ENCODE measurements at places on chromosomes 7 and 10. TPM values are rescaled to one million over a fixed set of nuclear protein-coding genes. Genes with fewer than 3 reads are reported as not detected.
A peak's percentile ranks its signal among the peaks of the same experiment; 100 is the strongest.

DNA sequence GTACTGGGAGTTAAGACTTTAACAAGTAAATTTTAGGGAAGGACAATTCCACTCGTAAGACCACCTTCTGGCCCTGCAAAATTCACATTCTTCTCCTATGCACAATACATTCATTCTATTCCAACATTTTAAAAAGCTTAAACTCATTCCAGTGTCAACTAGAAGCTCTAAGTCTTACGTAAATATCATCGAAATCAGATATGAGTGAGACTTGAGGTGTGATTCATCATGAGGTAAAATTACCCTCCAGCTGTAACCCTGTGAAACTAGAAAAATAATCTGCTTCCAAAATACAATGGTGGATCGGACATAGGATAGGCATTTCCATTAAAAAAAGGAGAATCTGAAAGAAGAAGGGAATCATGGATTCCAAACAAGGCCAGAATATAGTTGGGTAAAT is 370.3 kb downstream of the CDC14C start:
- H3K27ac ChIP-seq, result no peak overlapping the region
- H3K27me3 ChIP-seq, result no peaks in the 10 kb centered on the region
- no peaks in the 10 kb centered on the region for H3K36me3 ChIP-seq
- H3K4me1 ChIP-seq, result no peaks in the 10 kb centered on the region
- H3K4me3 ChIP-seq, result no peak overlapping the region

- no peaks in the 10 kb centered on the region for H3K4me1 ChIP-seq
- no peak for DNase-seq
- H3K36me3 ChIP-seq, result peaks cover 3% of the 10 kb centered on the region
- H3K4me3 ChIP-seq, result no peak overlapping the region
- H3K27ac ChIP-seq, result no peak overlapping the region
- H3K27me3 ChIP-seq, result no peaks in the 10 kb centered on the region
These were observed 240.7 kb downstream of the ZMYND11 start for GRCh38 chr10:375815-376505.

DNA sequence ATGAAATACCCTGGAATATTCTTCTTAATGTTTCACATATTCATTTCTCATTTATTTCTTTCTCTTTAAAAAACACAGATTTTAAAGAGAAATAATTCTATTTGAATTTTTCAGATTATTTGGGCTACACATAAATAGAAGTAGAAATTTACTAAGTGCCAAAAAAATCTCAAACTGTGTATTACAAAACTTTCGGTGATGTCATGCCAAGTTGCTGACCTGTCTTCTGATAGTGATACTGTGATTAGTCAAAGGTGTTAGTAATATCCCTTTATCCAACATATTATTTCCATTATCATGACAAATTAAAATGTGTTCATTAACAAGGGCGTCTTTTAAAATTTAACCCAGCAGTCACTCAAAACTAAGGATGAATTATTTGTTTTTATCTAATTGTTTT is 60.1 kb downstream of the COL28A1 start:
- H3K4me3 ChIP-seq, result no peak overlapping the region
- H3K27me3 ChIP-seq, result no peaks in the 10 kb centered on the region
- no peaks in the 10 kb centered on the region for H3K36me3 ChIP-seq
- no peak for DNase-seq
- no peak overlapping the region for H3K27ac ChIP-seq
- no peaks in the 10 kb centered on the region for H3K4me1 ChIP-seq

DNA sequence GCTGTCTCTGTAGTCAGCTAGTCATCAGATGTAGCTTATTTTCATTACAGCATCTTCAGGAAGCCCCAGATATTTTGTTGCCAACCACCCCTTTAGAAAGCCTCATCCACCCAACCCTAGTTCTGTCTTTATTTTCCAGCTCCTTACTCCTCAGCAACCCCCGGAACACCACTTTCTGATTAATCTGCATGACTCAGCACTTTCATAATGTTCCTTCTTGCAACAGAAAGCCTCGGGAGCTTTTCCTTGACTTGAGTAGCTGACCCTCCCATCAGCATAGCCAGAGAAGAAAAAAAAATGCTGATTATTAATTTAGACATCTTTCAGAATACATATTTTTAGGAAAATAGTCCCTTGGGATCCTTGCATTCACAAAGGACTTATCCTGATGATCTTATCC is 244.0 kb upstream of the CXCL12 start:
- H3K4me3 ChIP-seq, result no peak overlapping the region
- H3K27me3 ChIP-seq, result no peaks in the 10 kb centered on the region
- DNase-seq, result no peak
- no peak overlapping the region for H3K27ac ChIP-seq
- H3K36me3 ChIP-seq, result no peaks in the 10 kb centered on the region

DNA sequence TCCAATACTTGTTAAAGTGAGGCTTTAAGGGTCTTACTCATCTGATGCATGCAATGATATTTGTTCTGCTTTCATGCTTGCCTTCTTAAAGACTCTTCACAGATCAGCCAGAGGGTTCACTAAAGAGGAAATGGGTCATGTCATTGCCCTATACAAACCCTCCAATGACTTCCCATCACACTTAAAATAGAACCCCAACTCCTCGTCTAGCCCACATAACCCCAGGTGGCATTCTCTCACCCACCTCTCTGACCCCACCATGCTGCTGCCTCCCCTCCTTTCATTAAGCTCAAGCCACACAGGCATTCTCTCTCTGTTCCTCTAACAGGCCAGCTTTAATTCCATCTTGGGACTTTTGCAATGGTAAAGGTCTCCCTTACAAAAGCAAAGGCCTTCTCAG is 253.6 kb downstream of the GRID1 start:
- no peak overlapping the region for H3K27ac ChIP-seq
- no peak for DNase-seq
- no peaks in the 10 kb centered on the region for H3K27me3 ChIP-seq
- no peaks in the 10 kb centered on the region for H3K4me1 ChIP-seq
- no peaks in the 10 kb centered on the region for H3K36me3 ChIP-seq

DNA sequence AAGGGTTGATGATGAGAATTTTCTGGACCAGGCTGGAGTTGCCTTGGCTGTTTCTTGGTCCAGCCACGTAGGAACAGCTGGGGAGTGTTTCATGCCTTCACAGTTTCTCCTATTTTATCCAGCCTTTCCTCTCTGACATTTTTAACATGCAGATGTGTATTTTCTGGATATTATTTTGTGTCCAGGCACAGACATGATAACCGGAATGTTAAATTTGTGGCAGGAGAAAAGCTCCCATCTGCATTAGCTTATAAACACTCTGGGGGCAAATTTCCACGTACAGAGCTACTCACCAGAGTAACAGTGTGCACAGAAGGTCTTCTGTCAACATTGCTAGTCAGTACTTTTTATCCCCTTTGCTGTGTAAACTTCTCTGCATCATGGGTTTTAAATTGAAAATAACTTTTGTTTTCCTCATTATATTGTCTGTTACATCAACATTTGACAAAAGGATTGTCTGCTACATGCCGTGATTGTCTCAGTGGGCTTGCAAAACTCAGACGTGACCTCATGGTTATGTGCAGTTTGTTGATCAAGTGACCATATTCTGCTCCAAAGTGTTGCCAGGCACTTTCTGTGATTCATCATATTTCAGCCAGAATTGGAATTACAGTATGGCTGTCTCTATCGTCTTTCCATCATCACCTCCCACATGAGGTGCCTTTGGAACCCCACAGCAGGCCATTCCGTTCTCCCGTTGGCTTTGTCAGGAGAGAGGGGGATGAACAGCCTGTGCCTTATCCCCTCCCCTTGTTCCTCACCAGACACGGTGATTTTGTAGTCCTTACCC is 41.4 kb downstream of the INSYN2A start:
- H3K27me3 ChIP-seq, result no peaks in the 10 kb centered on the region
- H3K27ac ChIP-seq, result no peak overlapping the region
- H3K4me1 ChIP-seq, result no peaks in the 10 kb centered on the region
- H3K36me3 ChIP-seq, result no peaks in the 10 kb centered on the region
- no peak for DNase-seq

DNA sequence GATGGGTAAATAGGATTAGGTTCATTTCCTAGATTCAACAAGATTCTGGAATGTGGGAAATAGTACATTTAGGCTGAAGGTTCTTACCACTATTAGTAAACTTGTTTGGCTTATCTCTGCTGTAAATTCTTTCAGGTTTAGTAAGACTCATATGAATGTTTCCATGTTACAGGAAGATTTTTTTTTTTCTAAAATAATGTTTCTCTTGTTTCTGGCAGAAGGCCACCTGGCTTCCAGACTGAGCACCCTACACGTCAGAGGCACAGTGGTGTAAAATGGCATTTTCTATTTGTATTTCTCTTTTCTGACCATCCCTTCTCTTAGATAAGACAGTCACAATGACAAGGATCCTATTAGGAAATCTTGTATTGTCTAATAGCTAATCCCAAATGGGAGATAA is 22.7 kb upstream of the AASS start:
- H3K27ac ChIP-seq, result no peak overlapping the region
- H3K27me3 ChIP-seq, result no peaks in the 10 kb centered on the region
- peak; percentile 17 for DNase-seq
- H3K4me3 ChIP-seq, result no peak overlapping the region
- no peaks in the 10 kb centered on the region for H3K36me3 ChIP-seq

DNA sequence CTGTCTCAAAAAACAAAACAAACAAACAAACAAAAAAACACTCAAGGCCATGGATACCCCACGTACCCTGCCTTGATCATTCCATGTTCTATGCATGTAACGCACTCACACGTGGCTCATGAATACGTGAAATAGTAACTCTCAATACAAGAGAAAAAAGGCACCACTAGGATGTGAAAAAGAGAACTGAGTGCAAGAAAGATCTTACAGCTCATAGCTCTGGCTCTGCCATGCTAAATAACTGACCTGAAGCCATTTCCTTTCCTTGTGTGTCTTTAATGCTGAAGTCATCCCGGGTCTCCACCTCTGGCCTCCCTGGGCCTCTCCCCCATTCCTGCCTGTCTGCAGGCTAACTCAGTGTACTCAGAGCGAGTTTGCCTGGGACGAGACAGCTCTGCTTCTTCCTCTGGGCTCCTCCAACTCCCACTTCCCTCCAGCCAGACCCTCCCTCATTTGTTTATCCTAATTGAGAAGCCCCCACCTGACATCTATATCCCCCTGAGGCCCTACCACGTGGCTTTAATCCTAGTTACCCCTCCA is 117.3 kb downstream of the PRPF18 start:
- no peaks in the 10 kb centered on the region for H3K27me3 ChIP-seq
- no peak for DNase-seq
- H3K27ac ChIP-seq, result peak overlapping the region; percentile 38
- H3K4me3 ChIP-seq, result no peak overlapping the region

- no peaks in the 10 kb centered on the region for H3K36me3 ChIP-seq
- H3K4me1 ChIP-seq, result peaks cover 23% of the 10 kb centered on the region
- peak overlapping the region; percentile 9 for H3K4me3 ChIP-seq
- H3K27me3 ChIP-seq, result no peaks in the 10 kb centered on the region
- peak; percentile 84 for DNase-seq
These were observed 73.9 kb upstream of the LEP start for GRCh38 chr7:128167042-128167701.

DNA sequence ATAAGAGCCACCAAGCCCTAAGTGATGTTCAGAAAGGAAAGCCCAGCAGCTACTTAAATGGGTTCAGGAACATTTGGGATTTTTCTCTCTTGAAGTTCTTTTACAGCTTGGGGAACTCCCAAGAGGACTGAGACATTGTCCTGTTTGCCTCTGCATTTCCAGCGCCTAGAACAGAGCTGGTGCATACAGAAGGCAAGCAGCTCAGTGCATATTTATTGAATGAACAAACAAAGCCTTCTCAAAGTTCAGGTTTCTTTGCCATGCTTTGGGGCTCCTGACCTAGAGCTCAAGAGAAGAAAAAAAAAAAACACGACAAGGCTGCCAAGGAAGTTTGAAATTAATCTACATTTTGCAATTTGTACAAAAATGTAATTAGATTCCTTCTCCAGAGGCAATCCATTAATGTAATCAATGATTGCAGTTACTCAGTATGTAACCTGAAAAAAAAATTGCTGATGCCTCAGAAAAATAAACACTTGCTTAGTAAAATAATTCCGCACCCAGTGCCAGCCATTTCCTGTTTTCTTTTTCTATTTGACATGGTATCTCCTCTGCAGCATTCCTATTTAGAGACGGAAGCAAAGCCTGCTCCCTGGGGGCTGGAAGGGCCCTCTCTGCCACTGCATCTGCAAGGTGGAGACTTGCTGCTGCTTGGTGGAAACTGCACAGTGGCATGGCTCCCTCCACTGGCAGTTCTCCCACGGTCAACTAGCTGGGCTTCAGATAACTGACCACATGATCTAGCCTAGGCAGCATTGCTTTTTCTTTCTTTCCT is 157.3 kb downstream of the TMEM178B start:
- H3K27ac ChIP-seq, result no peak overlapping the region
- H3K36me3 ChIP-seq, result no peaks in the 10 kb centered on the region
- H3K4me1 ChIP-seq, result no peaks in the 10 kb centered on the region
- no peak for DNase-seq
- H3K27me3 ChIP-seq, result no peaks in the 10 kb centered on the region

- peaks cover 67% of the 10 kb centered on the region for H3K4me1 ChIP-seq
- no peaks in the 10 kb centered on the region for H3K27me3 ChIP-seq
- H3K4me3 ChIP-seq, result no peak overlapping the region
- H3K36me3 ChIP-seq, result no peaks in the 10 kb centered on the region
These were observed 101.1 kb upstream of the PPIF start for GRCh38 chr10:79246209-79246581.

DNA sequence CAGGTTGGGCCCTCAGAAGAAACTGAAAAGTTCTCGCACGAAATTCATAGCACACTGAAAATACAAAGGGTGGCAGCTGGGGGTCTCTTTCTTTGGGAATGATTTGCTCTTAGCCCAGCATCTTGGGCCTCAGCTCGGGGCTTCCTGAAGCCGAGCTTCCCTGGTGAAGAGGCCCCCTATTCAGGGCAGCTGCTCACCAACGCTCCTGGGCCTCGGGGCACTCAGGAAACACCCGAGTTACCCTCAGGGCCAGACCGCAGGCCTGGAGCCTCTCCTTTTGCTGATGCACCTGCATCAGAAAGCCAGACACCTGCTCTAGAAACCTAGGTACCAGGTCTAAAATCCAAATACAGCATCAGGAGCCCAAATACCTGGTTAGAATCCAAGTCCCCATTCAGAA is 85.5 kb downstream of the PTPRE start:
- H3K4me3 ChIP-seq, result no peak overlapping the region
- no peaks in the 10 kb centered on the region for H3K36me3 ChIP-seq
- peaks cover 18% of the 10 kb centered on the region for H3K4me1 ChIP-seq

GRCh38 chr10:69348816-69349541 is 67.7 kb downstream of the TACR2 start:
- no peaks in the 10 kb centered on the region for H3K27me3 ChIP-seq
- no peaks in the 10 kb centered on the region for H3K36me3 ChIP-seq
- DNase-seq, result no peak
- no peak overlapping the region for H3K27ac ChIP-seq
- H3K4me3 ChIP-seq, result no peak overlapping the region
- peaks cover 13% of the 10 kb centered on the region for H3K4me1 ChIP-seq

Gene ACTR3C
- 35.5 TPM for total RNA-seq

Gene SKIDA1
- 1.3 TPM for total RNA-seq

Gene DNAJB12
- 24.1 TPM for total RNA-seq

Gene MKI67
- 0.33 TPM for total RNA-seq

Gene MMRN2
- 17.4 TPM for total RNA-seq
